Frontal cortex (tissue), 4 donors: ENCODE measurements at places on chromosomes 2 and 18. TPM values are rescaled to one million over a fixed set of nuclear protein-coding genes. Genes with fewer than 3 reads are reported as not detected.

GRCh38 chr2:68809324-68810240 lies 61.6 kb downstream of the BMP10 start:
- DNase-seq: no peak

Gene ASB18
- 0.82 TPM for total RNA-seq

DNA sequence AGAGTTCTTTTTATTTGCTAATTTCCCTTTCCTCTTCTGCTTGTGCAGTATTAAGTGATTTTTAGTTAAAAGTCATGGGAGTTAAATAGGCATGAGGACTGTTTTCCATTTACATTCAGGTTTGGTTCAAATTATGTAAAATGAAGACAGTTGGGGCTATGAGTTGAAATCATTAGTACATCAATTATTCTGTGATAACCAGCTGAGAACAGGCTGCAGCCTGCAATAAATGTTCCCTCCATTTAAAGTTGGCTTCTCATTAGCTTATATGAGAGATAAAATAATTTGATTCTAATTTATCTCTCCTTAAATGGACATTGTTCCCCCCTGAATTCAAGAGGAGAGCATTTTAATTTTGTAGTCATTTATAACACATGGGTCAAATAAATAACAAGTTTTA lies 48.3 kb downstream of the RHBDD1 start:
- no peak for DNase-seq

Gene EIF2AK2
- total RNA-seq: 50.1 TPM

DNA sequence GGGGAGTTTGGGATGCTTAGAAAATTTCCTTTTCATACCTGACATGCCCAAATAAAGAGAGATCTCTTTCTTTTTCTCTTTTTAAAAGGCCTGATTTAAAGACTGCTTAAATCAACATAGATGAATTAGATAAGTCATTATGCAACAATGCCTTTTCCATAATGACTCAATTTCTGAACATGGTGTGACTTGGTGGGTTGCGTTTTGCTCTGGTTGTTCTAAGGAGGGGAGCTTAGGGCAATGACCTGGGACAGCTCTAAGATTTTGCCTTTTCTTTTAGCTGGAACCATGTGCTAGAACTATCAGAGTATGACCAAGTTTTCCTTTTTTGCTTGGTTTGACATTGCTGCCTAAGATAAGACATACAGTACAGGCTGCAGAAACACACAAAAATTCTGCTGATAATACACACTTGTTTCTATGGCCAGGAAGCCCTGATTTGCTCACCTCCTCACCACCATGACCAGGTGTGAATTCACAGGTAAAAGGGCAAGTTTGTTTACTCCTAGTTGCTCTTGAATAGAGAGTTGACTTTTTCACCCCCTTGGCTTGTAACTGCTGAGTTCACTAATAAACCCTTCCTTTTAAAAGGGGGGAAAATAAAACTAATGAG lies 58.1 kb upstream of the IL1RL1 start:
- no peak for DNase-seq

DNA sequence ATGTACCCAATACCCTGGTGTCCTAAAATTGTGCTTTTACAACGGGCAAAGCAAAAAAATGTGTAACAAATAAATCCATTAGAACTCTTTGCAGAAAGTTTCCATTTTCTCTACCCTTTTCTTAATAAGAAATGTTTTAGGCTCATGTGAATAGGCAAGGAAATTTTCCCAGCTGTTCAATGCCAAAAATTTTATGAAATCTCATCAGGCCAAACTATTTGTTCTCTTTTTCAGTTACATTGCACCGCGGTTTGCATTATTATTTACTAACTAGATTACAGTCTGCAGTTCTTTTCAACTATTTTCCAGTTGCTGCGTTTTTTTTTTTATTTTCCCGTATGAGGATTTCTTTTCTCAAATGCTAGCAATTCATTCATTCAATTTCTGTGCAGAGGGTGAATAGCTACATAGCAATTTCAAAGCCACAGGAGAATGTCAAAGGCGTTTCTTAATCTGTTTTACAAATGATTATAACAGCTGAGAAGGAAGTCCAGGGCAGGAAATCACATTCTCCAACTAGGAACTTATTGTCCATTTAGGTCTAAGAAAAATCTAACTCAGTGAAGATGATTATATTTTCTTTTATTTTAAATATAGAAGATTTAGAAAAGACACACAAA lies 367.5 kb upstream of the MMADHC start:
- no peak for DNase-seq
